ENCODE measurements at places on chromosomes 5 and 9.

GRCh38 chr5:31995006-31995405 lies 179.1 kb downstream of the GOLPH3 start:
- DNase-seq = no peak

DNA sequence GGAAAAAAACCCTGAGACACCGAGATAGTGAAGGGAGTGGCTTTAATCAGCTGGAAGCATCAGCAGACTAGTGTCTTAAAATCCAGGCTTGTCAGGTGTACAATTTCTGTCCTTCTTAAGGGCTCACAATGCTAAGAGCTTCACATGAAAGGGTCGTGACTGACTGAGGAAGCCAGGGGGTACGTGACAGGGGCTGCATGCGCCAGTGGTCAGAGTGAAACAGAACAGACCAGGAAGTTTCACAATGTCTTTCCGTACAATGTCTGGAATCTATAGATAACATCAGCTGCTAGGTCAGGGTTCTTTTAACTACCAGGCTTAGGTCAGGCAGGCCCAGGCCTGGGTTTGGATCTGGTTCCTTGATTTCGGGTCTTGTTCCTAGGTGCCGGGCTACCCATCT lies 253.0 kb downstream of the CDH10 start:
- no peak for DNase-seq

- DNase-seq = no peak
These were observed 38.1 kb upstream of the JAK2 start for GRCh38 chr9:4946937-4947336.

- no peak for DNase-seq
These were observed 2.8 kb upstream of the DNAJA1 start for GRCh38 chr9:33022303-33022702.

GRCh38 chr5:92922231-92922967 lies 658.6 kb downstream of the NR2F1-AS1 start:
- no peak for DNase-seq

DNA sequence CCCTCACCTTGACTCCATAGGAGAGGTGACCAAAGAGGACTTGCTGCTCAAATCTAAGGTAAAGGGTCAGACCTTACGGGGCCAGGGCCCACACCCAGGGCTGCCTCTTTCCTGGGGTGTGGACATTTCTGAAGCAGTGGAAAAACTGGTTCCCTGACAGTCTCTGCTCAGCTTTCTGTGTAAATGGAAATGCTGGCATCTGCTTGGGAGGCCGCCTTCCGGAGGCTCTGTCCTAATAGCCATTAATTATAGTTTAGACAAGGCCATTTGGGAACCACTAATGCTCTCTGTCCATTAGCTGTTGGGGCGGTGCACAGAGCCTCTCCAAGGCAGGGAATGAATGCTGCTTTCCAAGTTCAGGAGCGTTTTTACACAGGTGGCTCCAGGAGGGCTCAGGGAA lies 17.3 kb downstream of the USP20 start:
- no peak for DNase-seq

DNA sequence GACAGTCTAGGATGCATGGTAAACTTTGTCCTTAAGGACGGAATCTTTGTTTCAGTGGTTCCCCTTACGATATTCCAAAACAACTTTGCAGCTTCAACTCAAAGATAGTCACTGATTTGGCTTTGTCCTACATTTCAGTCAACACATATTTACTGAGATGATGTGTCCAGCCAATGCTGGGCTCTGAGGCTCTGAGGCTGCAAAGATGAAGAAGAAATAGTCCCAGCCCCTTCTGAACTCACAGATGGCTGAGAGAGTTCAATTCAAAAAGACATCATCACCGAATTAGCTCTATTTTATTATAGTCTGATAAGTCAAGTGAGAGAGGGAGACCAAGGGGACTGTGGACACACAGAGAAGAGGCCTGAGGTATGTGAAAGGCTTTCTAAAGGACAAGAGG lies 544.0 kb downstream of the ACTL7B start:
- DNase-seq = no peak

GRCh38 chr9:5089737-5090136 lies 95.7 kb downstream of the INSL6 start:
- DNase-seq = no peak

DNA sequence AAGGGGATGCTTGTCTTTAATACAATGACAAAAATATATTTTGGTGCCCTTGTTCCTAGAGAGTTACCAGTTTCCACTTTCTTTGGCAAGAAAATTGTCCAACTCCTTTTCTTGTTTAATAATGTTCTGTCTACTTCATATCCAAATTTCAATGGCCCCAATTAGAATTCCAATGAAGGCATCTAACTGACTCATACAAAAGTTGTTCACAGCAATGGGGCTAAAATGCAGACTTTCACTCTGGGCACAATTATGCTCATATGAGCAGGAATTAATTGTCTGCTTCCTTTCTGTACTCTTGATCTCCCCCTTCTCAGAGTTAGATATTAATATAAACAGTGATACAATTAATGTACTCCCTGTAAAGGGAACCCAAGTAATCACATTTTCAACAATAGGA lies 42.1 kb upstream of the ZNF622 start:
- no peak for DNase-seq

DNA sequence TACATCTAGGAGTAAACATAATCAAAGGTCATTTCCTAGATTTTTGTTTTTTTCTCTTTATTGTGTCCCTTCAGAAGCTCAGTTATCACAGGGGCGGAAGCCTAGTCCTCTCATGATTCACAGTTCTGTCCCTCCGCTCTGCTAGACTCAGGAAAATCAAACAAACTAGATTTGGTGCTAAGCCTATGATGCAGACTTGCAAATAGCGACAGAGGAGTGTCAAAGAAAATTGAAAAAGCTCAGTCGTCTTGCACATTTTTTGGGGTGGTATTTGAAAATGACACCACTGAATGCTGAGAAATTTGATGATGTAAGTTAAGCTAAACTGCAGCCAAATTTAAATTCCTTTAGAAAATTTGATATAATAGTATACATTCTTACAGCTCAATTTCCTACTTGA lies 59.0 kb downstream of the CDH10 start:
- no peak for DNase-seq

DNA sequence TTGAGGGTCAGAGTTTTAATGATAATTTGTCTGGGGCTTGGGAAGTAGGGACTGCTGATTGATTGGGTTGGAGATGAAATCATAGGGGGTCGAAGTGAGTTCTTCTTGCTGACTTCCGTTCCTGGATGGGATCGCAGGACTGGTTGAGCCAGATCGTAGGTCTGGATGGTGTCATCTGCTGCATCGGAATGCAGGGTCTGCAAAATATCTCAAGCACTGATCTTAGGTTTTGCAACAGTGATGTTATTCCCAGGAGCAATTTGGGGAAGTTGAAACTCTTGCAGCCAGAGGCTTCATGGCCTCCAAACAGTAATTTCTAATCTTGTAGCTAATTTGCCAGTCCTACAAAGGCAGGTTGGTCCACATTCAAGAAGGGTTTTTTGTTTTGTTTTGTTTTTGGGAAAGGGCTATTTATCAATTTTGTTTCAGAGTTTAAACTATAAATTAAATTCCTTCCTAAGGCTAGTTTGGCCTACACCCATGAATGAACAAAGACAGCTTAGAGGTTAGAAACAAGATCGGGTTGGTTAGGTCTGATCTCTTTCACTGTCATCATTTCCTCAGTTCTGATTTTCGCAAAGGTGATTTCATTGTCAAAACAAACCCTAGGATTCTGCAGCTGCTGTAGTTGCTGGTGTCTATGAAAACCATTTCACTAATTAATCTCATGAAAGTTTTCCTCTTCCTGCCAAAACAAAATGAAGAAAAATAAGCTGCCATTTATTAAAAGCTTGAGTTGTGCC lies 388.0 kb downstream of the TMEM232 start:
- no peak for DNase-seq

- DNase-seq = no peak
These were observed 112.6 kb upstream of the NFIL3 start for GRCh38 chr9:91536211-91536691.

GRCh38 chr9:91004992-91005391 lies 203.4 kb downstream of the SYK start:
- no peak for DNase-seq

DNA sequence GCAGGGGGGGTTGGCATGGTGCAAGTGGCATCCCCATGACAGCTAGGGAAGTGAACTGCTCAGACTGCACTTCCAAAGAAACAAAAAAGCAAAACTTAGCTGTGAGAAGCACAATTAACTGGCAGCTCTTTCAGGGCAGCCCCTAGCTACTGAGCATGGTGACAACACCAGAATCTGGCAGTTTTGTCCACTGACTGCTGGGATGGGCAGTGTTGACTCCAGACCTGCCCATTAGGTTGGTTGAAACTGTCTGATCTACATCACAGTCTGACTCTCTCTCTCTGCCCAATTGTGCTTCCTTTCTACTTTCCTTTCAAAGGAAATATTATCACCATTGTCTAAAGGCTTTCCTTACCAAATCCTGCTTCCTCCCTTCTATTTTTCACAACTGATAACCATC lies 12.5 kb upstream of the RAD23B start:
- DNase-seq = no peak

DNA sequence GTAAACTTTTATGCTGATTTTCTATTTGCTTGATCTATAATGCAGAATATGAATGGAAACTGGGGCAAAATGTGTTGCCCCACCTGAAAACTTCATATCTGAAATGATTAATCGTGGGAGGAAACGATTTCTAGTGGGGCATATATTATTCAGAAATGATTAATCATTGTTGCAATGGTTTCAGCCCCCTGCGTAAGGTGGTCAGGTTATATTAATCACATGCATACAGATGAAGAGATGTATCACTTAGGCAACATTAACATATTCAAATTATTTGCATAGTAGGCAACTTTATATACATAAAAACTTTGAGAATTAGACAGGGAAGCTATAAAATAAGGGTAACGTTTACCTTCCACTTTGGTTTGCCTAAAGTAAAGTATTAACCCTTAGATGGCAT lies 49.8 kb downstream of the LSM11 start:
- no peak for DNase-seq

DNA sequence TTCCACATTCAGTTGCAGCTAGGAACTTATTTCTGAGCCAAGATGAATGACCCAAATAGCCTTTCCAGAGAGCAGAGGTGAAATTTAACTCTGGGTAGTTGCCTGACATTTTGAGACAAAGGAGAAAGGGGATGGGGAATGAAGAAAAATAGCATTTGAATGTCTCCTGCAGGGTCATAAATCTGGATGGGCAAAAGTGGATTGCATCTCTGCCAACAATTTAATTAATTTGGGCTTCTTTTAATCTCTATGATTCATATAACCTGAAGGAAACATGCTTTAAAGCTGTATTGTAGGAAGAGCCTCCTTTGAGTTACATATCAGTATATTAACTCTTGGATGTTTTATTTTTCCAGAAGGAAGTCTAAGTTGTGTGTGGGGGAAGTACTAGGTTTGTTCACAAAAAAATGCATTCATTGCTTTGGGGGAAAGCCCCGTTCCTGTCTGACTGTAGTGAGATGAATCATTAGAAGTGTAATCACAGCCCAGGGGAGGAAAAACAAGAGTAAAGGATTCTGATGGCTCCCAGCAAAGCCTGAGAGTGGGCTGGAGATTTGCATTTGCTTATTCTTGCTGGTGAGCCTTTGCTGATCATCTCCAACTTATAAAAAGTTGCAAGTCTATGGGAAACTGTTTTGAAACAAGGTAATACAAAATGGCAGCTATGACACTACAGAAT lies 133.0 kb upstream of the IQGAP2 start:
- no peak for DNase-seq

- DNase-seq = no peak
These were observed 246.4 kb downstream of the FAM114A2 start for GRCh38 chr5:153792305-153792704.

GRCh38 chr5:172558076-172558976 lies 82.7 kb upstream of the NEURL1B start:
- no peak for DNase-seq

- DNase-seq = no peak
These were observed 647.7 kb upstream of the WWC1 start for GRCh38 chr5:167643631-167644280.

GRCh38 chr9:84024041-84024575 lies 43.5 kb downstream of the RMI1 start:
- no peak for DNase-seq

DNA sequence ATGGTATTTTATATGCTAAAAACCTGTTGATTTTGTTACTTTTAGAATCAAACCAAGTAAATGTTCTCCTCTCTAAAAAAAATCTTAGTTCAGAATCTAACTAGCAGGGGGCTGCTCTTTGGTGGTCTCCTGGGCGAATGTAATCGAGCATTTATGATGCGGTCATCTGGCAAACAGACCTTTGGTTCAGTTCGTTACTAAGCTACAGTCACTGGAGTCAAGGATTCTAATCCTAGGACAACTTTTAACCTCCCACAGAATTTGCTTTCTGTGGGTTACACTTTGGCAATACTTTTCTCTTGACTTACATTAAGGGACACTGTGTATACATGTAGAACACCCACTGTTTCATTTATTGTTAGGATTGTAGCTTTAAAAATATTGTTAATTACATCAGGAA lies 26.3 kb upstream of the FREM1 start:
- DNase-seq = no peak
